ENCODE measurements at places on chromosomes 4 and X. TPM values are rescaled to one million over a fixed set of nuclear protein-coding genes. Genes with fewer than 3 reads are reported as not detected.

DNA sequence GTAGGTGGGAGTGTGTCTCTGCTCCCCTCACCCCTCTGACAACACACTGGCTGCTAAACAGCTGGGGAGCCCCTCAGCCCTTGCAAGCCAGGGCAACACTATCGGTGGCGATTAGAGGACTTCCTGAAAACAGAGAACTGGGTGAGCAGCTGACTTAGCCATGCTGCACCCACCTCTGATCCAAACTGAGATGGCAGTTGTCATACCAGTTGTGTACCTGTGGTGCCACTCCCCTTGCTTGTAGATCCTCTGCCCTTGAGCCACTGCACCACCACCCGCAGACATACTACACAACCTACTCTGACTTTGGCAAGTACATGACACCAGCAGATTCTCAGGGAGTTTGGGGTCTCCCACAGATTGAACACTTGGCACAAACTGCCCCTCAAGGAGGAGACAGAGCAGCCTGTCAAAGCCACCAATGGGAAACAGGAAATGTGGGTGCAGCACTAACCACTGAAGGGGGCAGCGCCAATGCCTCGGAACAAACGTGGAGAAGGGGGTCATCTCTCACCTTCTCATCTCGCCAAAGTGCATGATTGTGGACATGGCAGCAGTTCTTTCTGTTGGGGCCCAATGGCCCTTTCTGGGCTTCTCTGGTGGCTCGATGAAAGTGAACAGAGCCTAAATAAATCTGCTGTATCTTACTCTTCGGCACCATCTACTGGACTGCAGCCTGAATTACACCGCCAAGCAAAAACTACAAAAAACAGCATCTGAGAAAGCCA lies 119.8 kb downstream of the NEK1 start:
- no peak for DNase-seq
- no peaks in the 10 kb centered on the region for H3K4me1 ChIP-seq
- H3K36me3 ChIP-seq = peaks cover 6% of the 10 kb centered on the region
- no peak overlapping the region for H3K4me3 ChIP-seq
- no peak overlapping the region for H3K27ac ChIP-seq

GRCh38 chr4:113588895-113589668 lies 172.5 kb downstream of the CAMK2D start:
- H3K36me3 ChIP-seq = no peaks in the 10 kb centered on the region
- DNase-seq = no peak
- no peak overlapping the region for H3K4me3 ChIP-seq

The CLGN gene
- 12.5 TPM for polyA plus RNA-seq

The SCML2 gene
- 5.4 TPM for polyA plus RNA-seq

DNA sequence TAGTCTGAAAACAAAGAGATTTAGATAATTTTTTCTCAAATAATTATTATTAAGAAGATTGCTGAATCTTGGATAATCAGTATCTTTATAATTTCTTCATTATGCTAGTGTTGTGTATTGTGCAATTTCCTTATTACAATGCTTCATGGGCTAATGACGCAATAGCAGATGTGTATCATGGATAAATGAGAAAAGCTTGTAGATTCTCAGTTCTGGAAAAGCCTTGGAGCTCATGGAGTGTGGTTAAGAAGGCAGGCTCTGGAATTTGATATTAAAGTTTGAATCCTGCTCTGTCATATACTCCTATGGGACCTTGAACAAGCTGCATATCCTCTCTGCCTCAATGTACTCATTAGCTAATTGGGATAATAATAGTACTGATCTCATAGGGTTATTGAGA lies 18.9 kb upstream of the CXCL8 start:
- H3K36me3 ChIP-seq = no peaks in the 10 kb centered on the region
- no peaks in the 10 kb centered on the region for H3K4me1 ChIP-seq
- no peaks in the 10 kb centered on the region for H3K27me3 ChIP-seq
- no peak overlapping the region for H3K4me3 ChIP-seq

DNA sequence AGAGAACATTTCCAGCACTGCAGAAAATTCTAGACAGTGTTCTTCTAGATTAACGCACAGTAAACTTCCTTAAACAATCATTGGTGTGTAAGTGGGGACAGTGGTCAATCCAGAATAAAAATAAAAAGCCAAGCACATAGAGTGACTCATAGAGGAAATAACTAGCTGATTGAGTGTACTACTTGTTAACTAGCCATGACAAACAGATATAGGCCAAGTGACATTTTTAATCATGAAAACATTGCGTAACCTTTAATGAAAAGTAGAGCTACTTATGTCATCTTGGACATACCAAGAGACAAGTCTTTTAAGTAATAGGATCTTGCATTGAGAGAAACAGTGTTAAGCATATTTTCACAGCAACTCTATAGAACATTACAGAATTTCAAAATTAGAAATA lies 233.9 kb upstream of the MAB21L2 start:
- H3K36me3 ChIP-seq = no peaks in the 10 kb centered on the region
- no peak overlapping the region for H3K4me3 ChIP-seq
- H3K4me1 ChIP-seq = no peaks in the 10 kb centered on the region
- no peak overlapping the region for H3K27ac ChIP-seq
- no peaks in the 10 kb centered on the region for H3K27me3 ChIP-seq

- no peak overlapping the region for H3K27ac ChIP-seq
- H3K4me1 ChIP-seq = no peaks in the 10 kb centered on the region
- no peak for DNase-seq
- H3K36me3 ChIP-seq = no peaks in the 10 kb centered on the region
- H3K4me3 ChIP-seq = no peak overlapping the region
These were observed 255.3 kb upstream of the TEX13A start for GRCh38 chrX:105475801-105476200.

DNA sequence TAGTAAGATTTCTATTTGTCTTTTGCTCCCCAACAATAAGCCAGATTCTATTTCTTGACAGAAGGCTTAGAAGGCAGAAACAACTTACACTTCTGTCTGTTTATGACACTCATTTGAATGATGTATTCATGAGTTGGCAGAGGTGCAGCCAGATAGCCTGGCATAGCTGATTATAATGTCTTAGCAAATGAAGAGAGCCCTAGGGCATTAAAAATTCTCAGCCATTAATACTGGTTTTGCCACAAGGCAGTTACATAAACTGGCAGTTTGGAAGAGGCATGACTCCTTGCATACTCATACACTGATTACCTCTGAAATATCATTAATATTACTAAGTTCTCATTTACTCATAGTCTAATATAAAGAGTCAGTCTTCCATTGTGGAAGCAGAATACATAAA lies 728.5 kb upstream of the NDST4 start:
- H3K27ac ChIP-seq = no peak overlapping the region
- DNase-seq = no peak
- H3K4me1 ChIP-seq = no peaks in the 10 kb centered on the region
- no peaks in the 10 kb centered on the region for H3K27me3 ChIP-seq
- no peaks in the 10 kb centered on the region for H3K36me3 ChIP-seq
- no peak overlapping the region for H3K4me3 ChIP-seq

GRCh38 chr4:185210102-185210981 lies 944 bp downstream of the SNX25 start:
- H3K27ac ChIP-seq = peak overlapping the region; percentile 82
- H3K27me3 ChIP-seq = no peaks in the 10 kb centered on the region
- peak overlapping the region; percentile 79 for H3K4me3 ChIP-seq
- DNase-seq = no peak
- H3K36me3 ChIP-seq = no peaks in the 10 kb centered on the region
- peaks cover 12% of the 10 kb centered on the region for H3K4me1 ChIP-seq

GRCh38 chrX:465418-466215 lies 78.9 kb upstream of the PPP2R3B start:
- no peak overlapping the region for H3K4me3 ChIP-seq
- no peaks in the 10 kb centered on the region for H3K4me1 ChIP-seq
- no peaks in the 10 kb centered on the region for H3K36me3 ChIP-seq
- no peak overlapping the region for H3K27ac ChIP-seq
- H3K27me3 ChIP-seq = no peaks in the 10 kb centered on the region

GRCh38 chr4:47913861-47914219 lies 543 bp downstream of the NFXL1 start:
- H3K4me1 ChIP-seq = peaks cover 4% of the 10 kb centered on the region
- peak overlapping the region; percentile 80 for H3K27ac ChIP-seq
- H3K4me3 ChIP-seq = peak overlapping the region; percentile 89
- no peaks in the 10 kb centered on the region for H3K36me3 ChIP-seq
- DNase-seq = peak; percentile 71

- no peaks in the 10 kb centered on the region for H3K27me3 ChIP-seq
- H3K4me3 ChIP-seq = no peak overlapping the region
- no peaks in the 10 kb centered on the region for H3K4me1 ChIP-seq
- no peaks in the 10 kb centered on the region for H3K36me3 ChIP-seq
These were observed 142.6 kb downstream of the DCK start for GRCh38 chr4:71136071-71136470.

DNA sequence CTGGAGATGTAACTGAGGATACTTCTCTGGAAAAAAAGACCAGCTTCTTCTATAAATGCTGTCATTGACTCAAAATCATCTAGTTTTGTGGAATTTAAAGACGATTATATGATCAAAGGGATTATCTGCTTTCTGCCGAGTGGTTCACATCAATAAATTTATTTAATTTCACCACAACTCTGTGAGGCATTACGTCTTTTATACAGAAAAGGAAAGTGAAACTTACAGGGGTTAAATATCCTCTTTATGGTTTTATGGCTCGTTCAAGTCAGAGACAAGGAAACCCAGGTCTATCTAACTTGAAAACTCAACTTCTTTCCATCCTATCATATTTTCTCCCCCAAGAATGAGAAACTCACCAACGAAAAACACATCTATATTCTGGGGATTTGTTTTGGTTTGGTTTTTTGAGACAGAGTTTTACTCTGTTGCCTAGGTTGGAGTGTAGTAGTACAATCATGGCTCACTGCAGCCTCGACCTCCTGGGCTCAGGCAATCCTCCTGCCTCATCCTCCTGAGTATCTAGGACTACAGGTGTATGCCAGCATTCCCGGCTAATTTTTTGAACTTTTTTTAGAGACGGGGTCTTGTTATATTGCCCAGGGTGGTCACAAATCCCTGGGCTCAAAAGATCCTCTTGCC lies 377.9 kb upstream of the EMCN start:
- H3K4me1 ChIP-seq = no peaks in the 10 kb centered on the region
- no peak for DNase-seq
- H3K4me3 ChIP-seq = no peak overlapping the region
- no peak overlapping the region for H3K27ac ChIP-seq

DNA sequence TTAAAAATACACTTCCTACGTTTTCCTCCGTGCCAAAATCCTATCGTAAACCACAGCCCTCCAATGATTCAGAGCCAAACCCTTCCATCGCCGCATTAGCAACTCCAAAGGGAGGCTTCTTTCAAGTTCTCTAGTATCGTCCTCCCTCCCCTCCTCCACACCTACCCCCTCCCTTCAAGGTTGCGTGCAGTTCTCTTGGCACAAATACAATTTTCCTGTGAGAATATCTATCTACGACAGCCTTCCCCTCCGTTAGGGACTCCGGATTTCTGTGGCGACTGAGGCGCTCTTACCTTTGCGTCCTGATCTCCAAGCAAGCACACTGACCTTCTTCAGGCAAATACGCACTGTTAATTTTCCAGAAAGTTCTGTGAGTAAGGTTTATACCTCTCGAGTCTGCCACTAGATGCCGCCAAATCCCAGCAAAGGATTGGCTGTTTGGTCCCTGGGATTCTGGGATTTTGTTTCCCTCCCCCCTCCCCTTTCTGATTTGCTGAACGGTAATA lies 1.2 kb upstream of the MORF4L2 start:
- H3K27me3 ChIP-seq = peaks cover 12% of the 10 kb centered on the region
- H3K4me1 ChIP-seq = no peaks in the 10 kb centered on the region
- DNase-seq = peak; percentile 78
- H3K36me3 ChIP-seq = peaks cover 4% of the 10 kb centered on the region

DNA sequence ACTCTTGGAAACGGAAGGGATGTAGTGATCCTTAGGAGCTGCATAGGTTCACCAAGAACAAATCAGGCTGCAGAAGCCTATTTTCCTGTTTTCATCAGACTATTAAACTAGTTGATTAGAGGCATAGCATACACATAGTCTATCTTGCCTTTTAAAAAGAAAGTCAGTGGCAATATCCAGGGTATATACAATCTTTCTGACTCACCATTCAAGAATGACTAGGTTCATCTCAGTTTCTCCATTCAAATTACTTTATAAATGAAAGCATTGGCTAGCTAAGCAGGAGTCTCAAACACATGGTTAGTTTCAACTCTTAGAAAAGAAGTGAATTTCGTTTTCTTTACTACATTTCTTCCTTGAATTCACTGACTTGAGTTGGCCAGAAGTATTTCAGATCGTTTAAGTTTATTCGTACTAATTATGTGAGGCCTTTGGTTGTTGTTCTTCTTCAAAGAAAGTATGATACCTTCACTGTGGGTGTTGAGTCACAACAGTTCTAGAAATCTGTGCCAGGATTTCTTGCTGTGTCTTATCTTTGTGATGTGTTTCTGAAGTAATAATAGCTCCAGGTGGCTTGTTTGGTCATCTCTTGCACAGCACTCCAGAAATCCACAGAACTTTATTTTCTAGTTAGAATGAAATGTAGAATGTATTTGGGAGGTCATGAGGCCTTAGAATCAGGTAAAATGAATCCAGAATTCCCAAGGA lies 88.2 kb downstream of the AWAT2 start:
- DNase-seq = no peak
- no peak overlapping the region for H3K4me3 ChIP-seq
- no peaks in the 10 kb centered on the region for H3K36me3 ChIP-seq
- H3K27me3 ChIP-seq = no peaks in the 10 kb centered on the region

GRCh38 chr4:77818073-77818601 lies 1.0 kb downstream of the CNOT6L start:
- peak overlapping the region; percentile 98 for H3K27ac ChIP-seq
- H3K36me3 ChIP-seq = no peaks in the 10 kb centered on the region
- H3K27me3 ChIP-seq = no peaks in the 10 kb centered on the region

The NOX1 gene
- 0.87 TPM for polyA plus RNA-seq
